ENCODE measurements at places on chromosomes 16 and 17.
A peak's percentile ranks its signal among the peaks of the same experiment; 100 is the strongest.

DNA sequence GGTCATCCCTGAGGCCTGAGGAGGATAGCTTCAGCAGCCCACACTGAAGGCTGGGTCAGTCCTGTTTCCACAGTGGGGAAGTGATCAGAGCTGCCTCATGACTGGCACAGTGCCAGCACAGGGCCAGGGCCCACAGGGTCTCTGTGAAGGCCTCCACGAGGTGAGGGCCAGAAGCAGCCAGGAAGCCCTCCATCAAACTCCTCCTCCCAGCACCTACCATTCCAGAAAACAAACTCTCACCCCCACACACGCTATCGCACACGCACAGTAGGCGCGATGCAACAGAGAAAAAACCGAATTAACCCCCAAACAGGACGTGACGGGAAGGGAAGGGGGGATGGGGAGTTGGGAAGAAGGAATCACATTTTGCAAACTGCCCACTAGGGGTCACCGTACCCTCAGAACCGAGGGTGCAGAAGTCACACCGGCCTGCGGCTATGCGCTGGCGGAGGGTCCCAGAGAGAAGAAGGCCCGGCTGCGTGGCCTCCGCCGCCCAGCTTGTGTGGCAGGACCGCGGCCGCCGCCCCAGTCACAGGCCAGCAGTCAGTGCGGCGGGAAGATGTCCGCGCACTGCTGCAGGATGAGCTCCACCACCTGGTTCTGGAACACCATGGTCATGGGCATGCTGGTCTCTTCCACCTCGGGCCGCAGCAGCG lies 37.6 kb downstream of the ARHGAP27 start:
- peak; percentile 65 for DNase-seq

- no peak for DNase-seq
Observed at GRCh38 chr17:17082878-17083277, 40.6 kb downstream of the MPRIP start.

- DNase-seq, result no peak
Observed at GRCh38 chr16:75841517-75841916, 115.2 kb upstream of the CPHXL start.

DNA sequence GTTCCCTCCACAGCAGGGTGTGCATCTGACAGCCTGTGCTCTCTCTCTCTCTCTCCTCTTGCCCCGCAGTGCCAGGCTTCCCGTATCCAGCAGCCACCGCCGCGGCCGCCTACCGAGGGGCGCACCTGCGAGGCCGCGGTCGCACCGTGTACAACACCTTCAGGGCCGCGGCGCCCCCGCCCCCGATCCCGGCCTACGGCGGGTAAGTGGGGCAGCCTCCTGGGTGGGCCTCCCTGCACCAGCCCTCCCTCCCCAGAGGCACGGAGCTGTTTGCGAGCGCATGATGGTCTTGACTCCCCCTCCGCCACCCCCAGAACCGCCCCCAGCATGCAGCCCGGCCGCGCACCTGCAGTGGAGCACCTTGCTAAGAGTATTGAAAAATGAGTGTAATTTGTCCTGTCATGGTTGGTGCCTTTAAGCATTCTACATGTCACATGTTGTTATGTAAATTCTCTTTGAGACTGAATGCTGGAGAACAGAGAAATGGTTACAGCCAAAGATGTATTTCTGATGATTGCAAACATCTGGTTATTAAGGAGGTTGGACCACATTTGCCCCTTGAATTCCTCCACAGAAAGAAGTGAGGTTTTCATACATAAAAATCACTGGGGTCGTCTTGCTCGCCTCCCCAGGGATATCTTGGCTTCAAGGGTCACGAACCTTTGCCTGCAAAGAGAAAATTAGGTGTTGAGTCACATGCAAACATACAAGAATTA lies 321.3 kb downstream of the RBFOX1 start:
- DNase-seq, result no peak

GRCh38 chr16:67528870-67529581 lies 397 bp downstream of the RIPOR1 start:
- peak; percentile 45 for DNase-seq

DNA sequence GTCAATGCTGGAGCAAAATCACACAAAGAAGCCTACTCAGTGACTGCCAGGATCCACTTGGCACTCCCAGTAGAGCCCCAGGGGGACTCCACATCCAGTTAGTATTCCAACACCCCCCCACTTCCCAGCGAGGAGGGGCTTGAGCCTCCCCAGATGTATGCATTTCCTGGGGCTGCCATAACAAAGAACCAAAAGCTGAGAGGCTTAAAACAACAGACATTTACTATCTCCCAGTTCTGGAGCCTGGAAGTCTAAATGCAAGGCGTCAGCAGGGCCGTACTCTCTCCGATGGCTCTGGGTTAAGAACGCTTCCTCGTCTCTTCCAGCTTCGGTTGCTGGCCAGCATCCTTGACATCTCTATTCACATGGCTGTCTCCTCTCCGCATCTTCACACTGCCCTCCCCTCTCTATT lies 23.0 kb upstream of the GNA13 start:
- DNase-seq, result no peak

DNA sequence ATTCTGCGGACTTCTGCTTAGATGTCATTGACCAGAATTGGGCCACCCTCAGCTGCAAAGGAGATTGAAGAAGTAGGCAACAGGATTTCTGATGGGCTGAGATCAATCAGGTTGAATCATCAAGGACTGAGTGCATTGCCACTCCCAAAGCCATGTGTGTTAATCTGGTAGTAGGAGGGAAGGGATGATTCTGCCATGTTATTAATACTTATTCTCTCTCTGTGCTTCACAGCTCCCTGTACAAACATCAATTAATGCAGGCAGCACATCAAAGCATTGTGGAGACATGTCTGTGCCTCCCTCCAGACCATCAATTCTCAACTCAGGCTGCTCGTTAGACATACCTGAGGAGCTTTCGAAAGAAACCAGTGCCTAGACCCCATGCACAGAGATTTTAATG lies 11.6 kb downstream of the LRRC3C start:
- DNase-seq, result no peak

DNA sequence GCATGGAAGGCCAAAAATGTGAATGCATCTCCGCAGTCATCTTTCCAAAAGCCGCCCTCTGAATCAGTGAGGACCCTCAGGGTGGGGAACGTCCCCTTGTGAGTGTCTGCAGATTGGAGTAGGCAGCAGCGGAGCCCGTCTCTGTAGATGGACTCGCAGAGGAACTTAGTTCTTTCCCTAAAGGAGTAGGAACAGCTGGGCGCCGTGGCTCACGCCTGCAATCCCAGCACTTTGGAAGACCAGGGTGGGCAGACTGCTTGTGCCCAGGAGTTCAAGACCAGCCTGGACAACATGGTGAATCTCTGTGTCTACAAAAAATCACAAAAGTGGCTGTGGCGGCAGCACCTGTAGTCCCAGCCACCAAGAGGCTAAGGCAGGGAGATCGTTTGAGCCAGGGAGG lies 53.7 kb downstream of the WDR45B start:
- no peak for DNase-seq

- DNase-seq, result no peak
Observed at GRCh38 chr17:51165680-51166197, 472 bp upstream of the NME2 start.

DNA sequence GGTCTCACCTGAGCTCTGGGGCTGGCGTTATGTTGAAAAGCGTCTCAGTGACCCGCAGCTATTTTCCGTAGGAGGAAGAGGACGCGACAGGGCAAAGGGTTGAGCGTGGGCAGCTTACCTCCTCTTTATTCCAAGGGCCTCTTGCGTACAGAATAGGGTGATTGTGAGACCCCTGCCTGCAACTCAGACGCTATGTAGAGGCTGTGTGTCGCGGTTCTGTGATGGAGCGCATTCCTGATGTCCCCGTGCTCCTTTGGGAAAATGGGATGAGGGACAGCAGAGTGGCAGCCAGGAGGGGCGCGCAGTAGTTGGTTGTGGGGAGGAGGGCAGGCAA lies 531 bp upstream of the CDH8 start:
- DNase-seq, result no peak

DNA sequence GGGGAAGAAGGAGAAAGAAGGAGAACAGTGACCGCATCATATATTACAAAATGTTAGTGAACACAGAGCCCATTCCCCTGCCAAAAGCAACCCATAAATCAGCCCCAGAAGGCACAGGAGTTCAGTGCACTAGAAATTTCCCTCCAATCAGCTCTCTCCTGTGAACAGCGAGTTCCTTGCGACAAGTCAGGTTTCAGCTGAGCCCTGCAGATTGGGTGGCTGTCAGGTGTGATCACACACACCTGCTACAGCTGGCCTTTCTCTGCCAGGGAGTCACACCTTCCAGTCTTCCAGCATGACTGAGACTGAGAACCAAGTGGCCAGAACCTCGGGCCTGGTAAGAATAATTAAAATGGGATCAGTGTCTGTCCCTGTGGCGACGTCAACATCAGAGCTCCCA lies 60.2 kb downstream of the SHISA9 start:
- DNase-seq, result no peak

DNA sequence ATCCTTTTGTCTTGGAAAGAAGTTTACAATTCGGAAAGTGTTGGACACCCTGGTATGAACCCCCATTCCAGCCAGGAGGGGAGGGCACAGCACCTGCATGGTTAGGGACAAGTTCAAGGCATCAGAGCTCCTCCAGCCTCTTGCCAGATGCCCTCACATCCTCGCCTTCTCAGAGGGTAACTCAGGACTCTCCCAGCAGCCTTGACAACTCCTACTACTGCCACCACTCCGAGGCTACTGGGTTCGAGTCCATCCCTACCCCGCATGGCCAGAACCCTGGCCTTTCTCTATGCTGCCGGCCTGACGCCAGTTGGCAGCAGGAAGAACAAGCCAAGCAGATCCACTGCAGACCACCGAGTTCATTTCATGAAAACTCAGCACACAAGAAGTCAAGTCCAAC lies 34.1 kb downstream of the AXIN2 start:
- no peak for DNase-seq

DNA sequence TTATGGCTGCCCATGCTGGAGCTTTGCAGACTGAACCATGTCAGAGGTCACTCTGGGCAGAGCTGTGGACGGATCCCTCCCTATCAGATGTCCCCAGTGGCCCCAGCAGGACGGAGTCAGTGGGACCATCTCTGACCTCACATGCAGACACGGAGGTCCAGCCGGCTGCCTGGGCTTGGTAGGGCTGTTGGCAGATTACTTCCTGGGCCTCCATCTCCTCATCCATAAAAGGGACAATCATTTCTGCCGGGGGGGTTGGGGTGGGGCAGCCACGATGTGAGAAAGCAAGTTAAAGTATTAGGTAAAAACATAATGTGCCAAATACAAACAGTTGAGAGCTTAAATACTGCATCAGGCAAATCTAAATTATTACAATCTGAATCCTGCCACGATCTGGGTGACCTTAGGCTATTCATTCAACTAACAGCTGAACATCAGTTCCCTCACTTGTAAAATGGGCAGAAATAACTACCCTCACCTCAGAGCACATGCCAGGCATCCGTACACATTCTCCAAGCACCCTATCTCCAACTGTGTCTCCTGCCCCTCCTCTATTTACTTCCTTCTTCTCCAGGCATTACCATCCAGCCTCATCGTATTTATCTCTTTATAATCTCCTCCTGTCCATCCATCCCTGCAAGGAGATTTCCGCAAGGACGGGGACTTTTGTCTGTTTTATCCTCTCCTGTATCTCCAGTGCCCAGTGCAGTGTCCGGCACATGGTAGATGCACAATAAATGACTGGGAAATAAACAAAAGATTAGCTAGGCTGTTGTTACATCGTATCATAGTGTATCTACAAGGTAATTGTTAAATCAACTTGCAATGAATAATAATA lies 192.3 kb upstream of the FOXF1 start:
- no peak for DNase-seq

- no peak for DNase-seq
Observed at GRCh38 chr16:50745940-50746339, 4.1 kb downstream of the CYLD start.

- no peak for DNase-seq
Observed at GRCh38 chr17:30952638-30953393, 18.0 kb upstream of the RNF135 start.

GRCh38 chr16:65815707-65816106 lies 550.8 kb upstream of the CDH5 start:
- DNase-seq, result no peak

DNA sequence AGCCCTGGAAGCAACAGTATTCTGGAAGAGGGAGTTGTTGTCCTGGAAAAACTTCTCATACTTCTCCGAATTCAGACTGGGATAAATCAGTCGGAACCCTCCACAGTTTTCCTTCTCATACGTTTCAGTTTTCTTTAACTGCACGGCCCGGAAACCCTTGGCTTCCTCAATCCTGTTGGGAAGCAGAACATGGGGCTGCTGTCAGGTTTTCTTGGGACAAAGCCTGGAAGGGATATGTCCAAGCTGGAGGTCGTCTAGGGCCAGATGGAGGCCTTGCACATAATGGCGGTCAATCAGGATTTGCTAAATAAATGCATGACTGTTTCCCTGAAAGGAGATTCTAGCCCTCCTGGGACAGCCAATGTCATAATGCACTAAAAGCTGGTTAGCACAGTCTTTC lies 29.2 kb downstream of the TTLL6 start:
- DNase-seq, result no peak

GRCh38 chr17:49959183-49959935 lies 9.6 kb upstream of the DLX4 start:
- DNase-seq, result no peak

Measured in CD8-positive, alpha-beta T cell (primary cell).